ENCODE measurements at places on chromosomes 3 and 15. TPM values are rescaled to one million over a fixed set of nuclear protein-coding genes. Genes with fewer than 3 reads are reported as not detected.

DNA sequence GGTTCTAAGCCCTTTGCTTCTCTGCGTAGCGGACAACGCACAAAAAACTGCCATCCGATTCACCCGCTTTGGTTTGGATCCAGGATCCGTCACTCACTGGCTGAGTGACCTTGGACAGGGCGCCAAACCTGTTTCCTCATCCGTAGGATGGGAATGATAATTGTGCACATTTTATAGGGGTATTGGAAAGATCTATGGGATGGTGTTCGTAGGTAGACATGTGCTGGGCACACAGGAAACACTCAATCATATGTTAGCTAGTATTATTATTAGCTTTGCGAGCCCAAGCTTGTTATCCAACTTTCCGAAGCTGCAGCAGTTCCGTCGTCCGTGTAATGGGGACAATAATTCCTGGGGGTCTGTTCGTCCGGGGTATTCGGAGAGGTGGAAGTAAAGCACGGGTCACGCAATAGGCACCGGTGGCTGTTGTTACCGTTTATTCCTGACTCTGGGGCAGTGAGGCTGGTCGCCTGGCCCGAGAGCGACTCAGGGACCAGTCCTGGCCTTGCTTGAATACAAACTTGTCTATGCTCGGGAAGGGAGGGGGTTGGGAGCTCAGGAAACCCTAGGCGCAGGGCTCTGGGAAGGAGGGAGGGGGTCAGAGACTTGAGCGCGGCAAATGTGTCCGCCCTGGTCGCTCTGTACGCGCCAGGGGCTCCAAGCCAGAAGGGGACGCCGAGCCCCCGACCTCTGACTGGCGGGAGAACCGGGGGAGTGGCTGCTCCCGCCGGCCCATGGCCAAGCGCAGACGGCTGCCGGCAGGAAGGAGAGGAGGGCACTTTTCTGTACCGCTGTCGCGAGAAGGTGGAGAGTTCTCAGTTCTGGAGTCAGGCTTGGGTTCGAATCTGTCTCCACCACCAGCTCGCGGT is 1.3 kb downstream of the SPSB4 start:
- peaks cover 5% of the 10 kb centered on the region for H3K4me1 ChIP-seq
- DNase-seq = no peak
- peaks cover 54% of the 10 kb centered on the region for H3K27me3 ChIP-seq
- peak overlapping the region; percentile 45 for H3K4me3 ChIP-seq
- no peaks in the 10 kb centered on the region for H3K36me3 ChIP-seq

Gene EIF4G1
- total RNA-seq = 706 TPM

- no peak for DNase-seq
- no peaks in the 10 kb centered on the region for H3K4me1 ChIP-seq
- H3K27ac ChIP-seq = no peak overlapping the region
- peaks cover 9% of the 10 kb centered on the region for H3K27me3 ChIP-seq
- H3K36me3 ChIP-seq = no peaks in the 10 kb centered on the region
These were observed 86.5 kb downstream of the SEMA6D start for GRCh38 chr15:47803767-47804166.

GRCh38 chr3:187725653-187726370 is 19.5 kb downstream of the BCL6 start:
- H3K4me3 ChIP-seq = no peak overlapping the region
- H3K27ac ChIP-seq = no peak overlapping the region
- H3K4me1 ChIP-seq = no peaks in the 10 kb centered on the region
- no peak for DNase-seq
- H3K36me3 ChIP-seq = peaks cover 85% of the 10 kb centered on the region

GRCh38 chr15:92840149-92840548 is 60.0 kb upstream of the CHD2 start:
- no peaks in the 10 kb centered on the region for H3K27me3 ChIP-seq
- no peak for DNase-seq
- peak overlapping the region; percentile 50 for H3K27ac ChIP-seq
- H3K36me3 ChIP-seq = no peaks in the 10 kb centered on the region
- peak overlapping the region; percentile 23 for H3K4me3 ChIP-seq

DNA sequence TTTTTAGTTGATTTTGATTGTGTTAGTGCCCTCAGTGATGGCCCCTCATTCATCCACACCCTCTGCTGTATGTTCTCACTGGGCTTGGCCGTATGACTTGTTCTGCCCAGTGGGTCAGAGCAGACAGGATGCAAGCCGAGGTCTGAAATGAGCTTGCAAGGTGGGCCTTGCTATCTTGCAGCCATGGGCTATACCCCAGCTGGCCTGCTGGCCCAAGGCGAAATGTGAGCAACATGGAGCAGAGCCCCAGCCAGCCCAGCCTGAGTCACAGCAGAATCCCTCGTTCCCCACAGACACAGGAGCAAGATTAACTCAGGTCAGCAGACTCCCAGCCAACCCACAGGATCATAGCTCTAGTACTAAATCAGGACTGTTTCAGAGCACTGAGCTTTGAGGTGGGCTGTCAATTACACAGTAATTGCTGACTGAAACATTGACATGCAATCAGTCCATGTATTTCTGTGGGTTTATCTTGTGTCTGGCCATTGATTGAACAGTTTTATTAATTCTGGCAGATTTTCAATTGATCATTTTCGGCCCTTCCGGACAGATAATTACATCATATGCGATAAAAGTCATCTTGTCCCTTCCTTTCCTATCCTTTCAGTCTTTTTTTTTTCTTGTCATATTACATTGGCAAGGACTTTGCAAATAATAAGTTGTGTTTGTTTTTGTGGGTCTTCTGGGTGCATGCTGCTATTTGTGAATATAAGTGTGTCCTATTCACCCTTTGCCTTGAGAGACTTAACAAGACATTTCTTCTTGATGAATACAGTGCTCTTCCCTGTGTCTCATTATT is 27.1 kb downstream of the KLF15 start:
- no peak for DNase-seq
- H3K4me3 ChIP-seq = no peak overlapping the region
- no peak overlapping the region for H3K27ac ChIP-seq
- H3K27me3 ChIP-seq = peaks cover 7% of the 10 kb centered on the region
- H3K36me3 ChIP-seq = no peaks in the 10 kb centered on the region

- H3K4me3 ChIP-seq = no peak overlapping the region
- peaks cover 3% of the 10 kb centered on the region for H3K27me3 ChIP-seq
- H3K4me1 ChIP-seq = peaks cover 6% of the 10 kb centered on the region
- no peak overlapping the region for H3K27ac ChIP-seq
- no peaks in the 10 kb centered on the region for H3K36me3 ChIP-seq
These were observed 168.4 kb downstream of the P3H2 start for GRCh38 chr3:189952272-189952671.

GRCh38 chr3:174268586-174268985 is 590.5 kb upstream of the NAALADL2 start:
- no peaks in the 10 kb centered on the region for H3K27me3 ChIP-seq
- no peak overlapping the region for H3K27ac ChIP-seq
- DNase-seq = no peak
- H3K4me1 ChIP-seq = no peaks in the 10 kb centered on the region
- no peak overlapping the region for H3K4me3 ChIP-seq

DNA sequence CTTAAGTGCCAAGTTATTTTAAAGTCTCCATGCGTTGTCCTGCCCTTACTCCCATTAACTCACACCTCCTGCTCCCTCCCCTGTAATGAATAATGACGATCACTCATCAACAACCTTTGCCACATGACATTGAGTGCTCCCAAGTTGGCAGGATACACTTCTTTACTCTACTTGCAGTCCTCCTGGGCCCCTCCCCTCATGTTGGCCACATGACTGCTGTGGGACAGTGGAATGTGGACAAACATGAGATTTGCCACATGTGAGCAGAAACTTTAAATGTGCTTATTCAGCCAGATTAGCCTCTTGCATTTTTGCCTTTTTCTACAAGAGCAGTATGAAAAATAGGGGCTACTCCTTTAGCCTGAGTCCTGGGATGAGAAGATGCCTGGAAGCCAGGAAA is 167.9 kb downstream of the DCLK3 start:
- H3K27me3 ChIP-seq = no peaks in the 10 kb centered on the region
- no peak overlapping the region for H3K4me3 ChIP-seq
- H3K27ac ChIP-seq = no peak overlapping the region
- DNase-seq = no peak
- no peaks in the 10 kb centered on the region for H3K4me1 ChIP-seq

Gene LSAMP
- total RNA-seq = not detected

- H3K27me3 ChIP-seq = peaks cover 3% of the 10 kb centered on the region
- H3K4me1 ChIP-seq = no peaks in the 10 kb centered on the region
- no peaks in the 10 kb centered on the region for H3K36me3 ChIP-seq
These were observed 293.6 kb downstream of the FGF12 start for GRCh38 chr3:192433704-192434103.

- no peak overlapping the region for H3K4me3 ChIP-seq
- H3K36me3 ChIP-seq = no peaks in the 10 kb centered on the region
- peaks cover 18% of the 10 kb centered on the region for H3K27me3 ChIP-seq
- H3K27ac ChIP-seq = no peak overlapping the region
- H3K4me1 ChIP-seq = no peaks in the 10 kb centered on the region
These were observed 338.6 kb downstream of the FOXP1 start for GRCh38 chr3:71244826-71245488.
